ENCODE measurements at places on chromosomes 7 and 10.

- no peak for DNase-seq
These were observed 94.7 kb downstream of the ZNRF2 start for GRCh38 chr7:30379131-30379530.

DNA sequence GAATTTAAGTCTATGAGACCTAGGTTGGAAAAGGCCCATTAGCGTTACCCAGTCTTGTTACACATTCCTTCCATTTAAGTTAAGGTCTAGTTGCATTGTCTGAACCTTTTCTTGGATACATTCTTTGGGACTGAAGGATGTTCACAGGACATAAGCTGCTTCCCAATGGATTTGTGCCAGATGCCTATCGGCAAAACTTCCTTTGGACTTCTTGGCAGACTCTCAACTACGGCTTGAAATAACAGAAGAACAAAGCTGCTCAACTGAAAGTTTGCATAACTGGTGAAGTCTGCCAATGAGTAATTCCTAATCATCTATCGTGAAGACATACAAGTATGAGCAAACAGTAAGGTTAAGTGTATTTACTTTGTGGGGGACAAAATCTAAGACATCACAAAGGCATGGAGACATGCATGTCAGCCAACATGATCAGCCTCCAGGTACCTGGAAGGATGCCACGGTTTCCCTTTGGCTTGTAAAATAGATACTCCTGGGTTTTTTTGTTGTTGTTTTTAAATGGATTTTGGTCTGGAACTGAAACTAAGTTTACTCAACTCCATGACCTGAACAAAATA lies 35.4 kb downstream of the MALSU1 start:
- DNase-seq, result no peak

DNA sequence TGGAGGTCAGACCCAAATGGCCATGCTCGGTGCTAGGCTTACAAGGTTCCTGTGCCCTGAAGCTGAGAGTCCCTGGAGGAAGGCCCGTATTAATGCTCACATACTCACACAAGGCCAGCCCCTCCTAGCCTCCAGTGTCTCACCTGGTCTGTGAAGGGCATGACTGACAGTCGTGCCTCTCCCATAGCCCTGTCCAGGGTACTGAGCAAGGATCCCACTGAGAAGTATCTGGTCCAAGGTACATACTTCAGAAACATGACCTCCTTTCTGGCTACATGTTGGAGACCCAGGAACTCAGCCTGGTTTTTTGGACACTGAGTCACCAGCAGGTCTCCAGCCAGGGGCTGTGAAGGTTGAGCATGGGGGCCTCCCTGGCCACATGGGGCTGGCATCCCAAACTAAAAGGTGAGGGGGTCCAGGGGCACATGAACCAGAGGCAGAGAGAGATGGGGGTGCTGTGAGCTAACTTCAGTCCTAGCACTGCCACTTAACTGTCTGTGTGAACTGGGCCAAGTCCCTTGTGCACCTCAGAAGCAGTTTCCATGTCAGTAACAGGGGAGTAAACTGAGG lies 17.6 kb upstream of the RASGEF1A start:
- no peak for DNase-seq

DNA sequence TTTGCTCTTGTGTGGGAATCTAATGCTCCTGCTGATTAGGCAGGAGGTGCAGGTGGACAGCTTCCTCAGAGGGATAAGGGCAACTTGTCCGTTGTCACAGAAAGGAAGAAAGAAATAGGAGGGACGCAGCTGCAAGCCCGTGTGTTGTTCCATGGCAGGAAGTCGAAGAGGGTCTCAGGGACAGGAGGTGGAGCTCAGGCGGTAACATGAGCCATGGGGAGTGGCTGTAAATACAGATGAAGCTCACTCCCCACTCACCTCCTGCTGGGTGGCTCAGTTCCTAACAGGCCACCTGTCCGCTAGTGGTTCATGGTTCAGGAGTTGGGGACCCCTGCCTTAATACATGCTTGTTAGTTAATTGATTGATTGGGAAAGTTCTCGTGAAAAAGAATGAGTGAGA lies 101.7 kb upstream of the SFMBT2 start:
- DNase-seq, result no peak

- no peak for DNase-seq
These were observed 15.6 kb downstream of the NACAD start for GRCh38 chr7:45073031-45073785.

DNA sequence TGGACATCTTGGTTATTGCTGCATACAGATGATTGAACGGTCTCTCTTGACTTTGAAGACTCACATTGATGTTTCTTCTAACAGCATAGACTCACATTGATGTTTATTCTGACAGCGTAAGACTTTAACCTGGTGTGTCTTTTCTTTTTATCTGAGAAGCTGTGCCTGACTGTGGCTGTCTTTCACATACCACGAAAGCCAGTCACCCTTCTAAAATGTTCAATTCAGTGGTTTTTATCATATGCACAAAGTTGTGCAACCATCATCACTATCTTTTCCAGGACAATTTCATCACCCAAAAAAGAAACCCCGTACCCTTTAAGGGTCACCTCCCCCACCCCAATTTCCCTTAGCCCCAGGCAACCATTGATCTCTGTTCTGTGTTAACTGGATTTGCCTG lies 24.7 kb downstream of the CELF2 start:
- no peak for DNase-seq

- DNase-seq, result no peak
These were observed 349.8 kb downstream of the NXPH1 start for GRCh38 chr7:8783229-8783628.

DNA sequence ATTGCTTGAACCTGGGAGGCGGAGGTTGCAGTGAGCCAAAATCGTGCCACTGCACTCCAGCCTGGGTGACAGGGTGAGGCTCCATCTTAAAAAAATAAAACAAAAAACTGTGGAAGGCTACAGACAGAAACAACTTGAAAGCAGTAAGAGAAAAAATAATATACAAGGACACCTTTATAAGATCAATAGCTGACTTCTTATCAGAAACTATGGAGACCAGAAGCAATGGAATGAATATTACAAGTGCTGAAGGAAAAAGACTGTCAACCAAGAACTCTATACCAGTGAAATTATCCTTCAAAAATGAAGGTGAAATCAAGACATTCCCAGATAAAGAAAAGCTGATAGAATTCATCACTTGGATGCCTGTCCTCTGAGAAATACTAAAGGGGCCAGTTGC lies 49.0 kb downstream of the RBAK start:
- no peak for DNase-seq

DNA sequence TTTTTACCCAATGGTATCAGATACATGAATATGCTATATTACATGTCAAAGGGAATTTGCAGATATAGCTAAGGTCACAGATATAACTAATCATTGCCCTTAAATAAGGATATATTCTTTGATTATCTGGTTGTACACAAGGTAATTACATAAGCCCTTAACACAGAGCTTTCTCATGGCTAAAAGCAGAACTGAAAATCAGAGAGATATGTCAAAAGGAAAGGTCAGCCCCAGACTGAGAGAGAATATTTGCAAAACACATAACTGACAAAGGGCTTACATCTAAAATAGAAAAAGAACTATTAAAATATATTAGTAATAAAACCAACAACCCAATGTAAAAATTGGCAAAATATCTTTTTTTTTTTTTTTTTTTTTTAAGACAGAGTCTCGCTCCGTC lies 1029.5 kb upstream of the LRRN3 start:
- no peak for DNase-seq

- DNase-seq, result no peak
These were observed 54.1 kb upstream of the FAM180A start for GRCh38 chr7:135802697-135803096.

DNA sequence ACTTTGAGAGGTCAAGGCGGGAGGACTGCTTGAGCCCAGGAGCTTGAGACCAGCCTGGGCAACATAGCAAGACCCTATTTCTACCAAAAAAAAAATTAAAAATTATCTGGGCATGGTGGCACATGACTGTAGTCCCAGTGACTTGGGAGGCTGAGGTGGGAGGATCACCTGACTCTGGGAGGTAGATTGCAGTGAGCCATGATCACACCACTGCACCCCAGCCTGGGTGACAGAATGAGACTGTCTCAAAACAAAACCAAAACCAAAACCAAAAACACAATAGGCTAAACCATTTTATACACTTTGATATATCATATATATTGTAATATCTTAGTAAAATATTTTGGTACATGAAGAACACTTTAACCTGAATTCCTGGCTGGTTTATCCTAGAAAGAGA lies 101.6 kb downstream of the RAPGEF5 start:
- DNase-seq, result no peak

GRCh38 chr10:21858455-21858854 lies 145.1 kb downstream of the DNAJC1 start:
- no peak for DNase-seq

DNA sequence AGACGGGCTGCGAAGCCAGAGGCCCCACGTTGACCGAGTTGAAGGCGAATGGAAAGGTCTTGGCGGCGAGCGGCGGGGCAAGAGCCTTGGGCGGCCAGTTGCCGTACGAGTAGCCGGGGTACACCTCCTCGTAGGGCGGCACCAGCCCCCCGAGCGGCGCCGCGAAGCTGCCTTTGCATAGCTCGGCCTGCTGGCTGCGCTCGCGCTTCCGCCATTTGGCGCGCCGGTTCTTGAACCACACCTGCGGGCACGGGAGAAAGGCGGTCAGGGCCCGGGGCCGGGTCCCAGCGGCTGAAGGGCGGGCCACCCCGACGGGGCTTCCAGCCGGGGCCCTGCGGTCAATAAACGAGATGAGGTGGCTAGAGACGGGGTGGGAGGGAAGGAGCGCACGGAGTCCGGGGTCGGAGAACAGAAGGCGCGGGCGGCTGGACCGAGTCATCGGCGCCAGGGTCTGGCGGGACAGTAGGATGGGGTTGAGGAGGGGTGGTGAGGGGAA lies 4.8 kb downstream of the ELOVL3 start:
- no peak for DNase-seq

GRCh38 chr10:71210542-71210871 lies 1.9 kb upstream of the UNC5B start:
- no peak for DNase-seq

- DNase-seq, result no peak
These were observed 129.3 kb upstream of the FAM20C start for GRCh38 chr7:63117-63480.

DNA sequence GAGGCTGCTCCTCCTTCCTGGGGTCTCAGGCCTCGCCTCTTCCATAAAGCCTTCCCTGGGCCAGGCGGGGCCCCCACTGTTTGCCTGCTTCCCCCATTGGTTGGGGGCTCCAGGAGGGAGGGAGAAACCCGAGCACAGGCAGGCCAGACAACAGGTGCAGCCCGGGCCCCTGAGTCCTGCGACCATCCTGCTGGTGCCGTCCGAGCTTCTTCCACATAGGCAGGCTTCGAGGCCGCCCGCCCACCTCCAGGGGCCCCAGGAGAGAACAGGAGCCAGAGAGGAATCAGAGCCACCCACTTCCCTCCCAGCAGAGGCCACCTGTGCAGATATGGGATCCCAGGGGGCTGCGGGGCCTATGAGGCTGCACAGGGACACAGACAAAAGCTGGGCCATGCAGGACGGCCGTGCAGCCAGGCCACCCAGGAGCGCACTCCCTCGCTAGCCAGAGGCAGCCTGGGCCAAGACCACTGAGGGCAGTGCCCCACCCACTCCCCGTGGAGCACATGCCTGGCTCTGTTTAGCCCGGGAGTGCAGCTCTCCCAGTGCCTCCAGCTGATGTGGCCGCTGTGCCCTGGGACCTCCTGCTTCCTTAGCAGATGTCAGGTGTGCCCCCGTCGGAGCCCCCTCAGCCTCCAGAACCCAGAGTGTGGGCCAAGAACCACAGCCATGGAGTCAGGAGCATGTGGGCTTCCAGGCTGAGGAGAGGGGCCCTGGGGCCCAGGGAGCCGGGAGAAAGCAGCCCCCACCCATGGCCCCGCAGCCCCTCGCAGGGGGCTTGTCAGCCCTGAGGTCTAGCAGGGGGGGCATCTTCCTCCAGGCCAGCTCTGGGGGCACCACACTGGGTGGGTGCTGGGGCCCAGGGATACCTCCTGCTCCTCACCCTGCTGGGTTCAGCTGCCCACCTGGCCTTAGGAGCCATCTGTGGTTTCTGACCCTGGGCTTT lies 59.9 kb upstream of the INPP5A start:
- no peak for DNase-seq

DNA sequence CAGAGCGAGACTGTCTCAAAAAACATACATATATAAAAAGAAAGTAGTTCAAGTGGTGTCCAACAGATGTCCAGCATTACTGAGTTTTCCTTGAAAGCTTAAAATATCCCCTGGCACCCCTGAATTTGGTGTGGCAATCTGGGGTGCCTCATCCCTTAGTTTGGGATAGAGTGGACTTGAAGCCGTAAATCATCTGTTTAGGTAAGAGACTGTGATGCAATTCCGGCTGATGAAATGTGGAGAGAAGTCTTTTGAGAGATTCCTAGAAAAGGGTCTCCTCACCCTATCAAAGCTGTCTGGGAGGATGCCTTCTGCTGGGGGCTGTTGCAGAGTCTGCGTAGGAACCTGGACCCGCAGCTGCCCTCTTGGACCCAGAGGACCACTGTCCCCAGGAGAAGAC lies 408.0 kb downstream of the RPS24 start:
- no peak for DNase-seq

- no peak for DNase-seq
These were observed 116.2 kb upstream of the LAMB4 start for GRCh38 chr7:108246227-108246837.

DNA sequence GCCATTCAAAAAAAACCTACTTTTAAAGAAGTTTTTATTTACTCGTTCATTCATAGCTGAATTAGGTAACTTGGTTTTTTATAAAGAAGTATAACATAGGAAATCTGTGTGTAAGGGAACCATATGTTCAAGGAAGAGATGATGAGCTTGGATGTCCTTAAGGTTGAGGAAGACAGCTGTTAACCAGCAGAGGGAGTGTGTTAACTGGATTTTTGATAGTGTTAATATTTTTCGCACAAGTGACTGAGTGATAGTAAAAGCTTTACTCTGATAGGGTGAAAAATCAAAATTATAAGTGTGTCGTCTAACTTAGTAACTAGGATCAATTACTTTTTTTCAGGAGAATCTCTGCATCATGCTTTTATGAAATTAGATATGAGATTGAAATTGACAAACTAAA lies 134.7 kb downstream of the ARL5B start:
- no peak for DNase-seq

DNA sequence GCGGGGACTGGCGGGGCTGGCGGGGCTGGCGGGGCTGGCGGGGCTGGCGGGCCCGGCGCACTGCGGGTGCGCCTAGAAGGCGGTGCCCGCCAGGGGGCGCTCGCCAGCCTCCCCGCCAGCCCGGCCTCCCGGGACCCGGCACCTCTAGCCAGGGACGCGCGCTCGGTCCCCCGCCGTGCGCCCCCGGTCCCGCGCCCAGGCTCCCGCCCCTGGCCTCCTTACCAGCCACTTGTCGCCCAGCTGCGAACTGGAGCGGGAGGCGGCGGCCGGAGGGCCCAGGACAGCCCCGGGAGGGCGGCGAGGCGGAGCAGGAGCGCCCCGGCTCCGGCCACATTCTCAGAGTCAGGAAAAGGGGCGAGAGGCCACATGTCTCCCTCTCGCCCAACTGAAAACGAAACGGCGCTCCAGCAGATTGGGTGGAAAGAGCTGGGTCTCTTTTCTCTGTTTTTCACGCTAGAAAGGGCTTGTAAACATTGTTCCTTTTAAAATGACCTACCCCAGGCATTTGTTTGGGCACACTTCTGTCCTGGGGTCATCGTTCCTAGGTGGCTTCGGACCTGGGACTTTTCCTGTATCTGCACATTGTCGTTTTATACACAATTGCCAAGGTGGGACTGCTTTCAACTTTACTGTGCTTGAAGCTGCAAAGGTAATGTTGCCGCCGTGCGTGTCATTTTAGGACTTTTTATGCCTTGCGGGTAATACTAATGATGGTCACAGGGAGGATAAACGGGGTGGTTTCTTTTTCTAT lies 378 bp upstream of the PRKCQ start:
- no peak for DNase-seq
